ENCODE measurements at places on chromosomes 16 and 17. TPM values are rescaled to one million over a fixed set of nuclear protein-coding genes. Genes with fewer than 3 reads are reported as not detected.

GRCh38 chr17:44314524-44314868 lies 6.1 kb downstream of the RUNDC3A start:
- DNase-seq: peak; percentile 31

DNA sequence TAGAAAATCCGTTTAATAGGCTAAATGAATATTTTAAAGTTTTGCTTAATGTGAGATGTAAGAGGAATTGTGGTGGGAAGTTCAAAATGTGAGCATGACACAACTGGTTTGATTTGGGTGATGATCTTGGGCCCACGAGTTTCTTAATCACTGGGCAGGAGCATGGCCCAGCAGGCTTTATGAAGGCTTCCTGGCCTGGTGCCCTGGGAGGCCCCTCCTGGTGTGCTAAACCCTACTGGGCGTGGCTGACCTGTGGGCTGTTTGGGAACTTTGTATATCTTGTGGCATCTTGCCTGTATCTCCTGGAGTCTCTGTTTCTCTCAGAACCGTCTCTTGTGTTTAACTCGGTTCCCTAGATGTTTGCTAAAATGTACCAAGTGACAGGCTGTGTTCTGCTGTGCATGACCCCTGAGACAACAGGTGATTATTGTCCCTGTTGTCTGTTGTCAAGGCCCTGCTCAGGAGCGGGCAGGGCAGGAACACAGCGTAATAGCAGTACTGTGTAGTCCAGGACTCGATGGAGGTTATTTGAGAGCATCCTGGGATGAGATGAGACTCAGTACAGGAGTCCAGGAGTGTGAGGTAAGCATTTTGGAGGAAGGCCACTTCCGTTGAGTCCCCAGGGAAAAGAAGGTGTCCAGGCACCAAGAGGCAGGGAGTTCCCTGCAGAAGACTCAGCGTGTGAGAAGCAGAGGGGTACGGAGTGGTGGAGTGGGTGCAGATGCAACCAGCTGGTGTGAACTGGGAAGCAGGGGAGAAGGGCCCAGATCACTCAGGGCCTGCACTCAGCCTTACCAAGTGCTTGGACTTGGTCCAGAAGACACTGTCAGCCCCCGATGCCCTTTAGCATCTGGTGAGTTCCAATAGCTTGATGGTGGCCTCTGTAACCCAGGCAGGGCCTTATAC lies 48.5 kb downstream of the B9D1 start:
- no peak for DNase-seq

Gene IL21R
- polyA plus RNA-seq: 0.13 TPM

DNA sequence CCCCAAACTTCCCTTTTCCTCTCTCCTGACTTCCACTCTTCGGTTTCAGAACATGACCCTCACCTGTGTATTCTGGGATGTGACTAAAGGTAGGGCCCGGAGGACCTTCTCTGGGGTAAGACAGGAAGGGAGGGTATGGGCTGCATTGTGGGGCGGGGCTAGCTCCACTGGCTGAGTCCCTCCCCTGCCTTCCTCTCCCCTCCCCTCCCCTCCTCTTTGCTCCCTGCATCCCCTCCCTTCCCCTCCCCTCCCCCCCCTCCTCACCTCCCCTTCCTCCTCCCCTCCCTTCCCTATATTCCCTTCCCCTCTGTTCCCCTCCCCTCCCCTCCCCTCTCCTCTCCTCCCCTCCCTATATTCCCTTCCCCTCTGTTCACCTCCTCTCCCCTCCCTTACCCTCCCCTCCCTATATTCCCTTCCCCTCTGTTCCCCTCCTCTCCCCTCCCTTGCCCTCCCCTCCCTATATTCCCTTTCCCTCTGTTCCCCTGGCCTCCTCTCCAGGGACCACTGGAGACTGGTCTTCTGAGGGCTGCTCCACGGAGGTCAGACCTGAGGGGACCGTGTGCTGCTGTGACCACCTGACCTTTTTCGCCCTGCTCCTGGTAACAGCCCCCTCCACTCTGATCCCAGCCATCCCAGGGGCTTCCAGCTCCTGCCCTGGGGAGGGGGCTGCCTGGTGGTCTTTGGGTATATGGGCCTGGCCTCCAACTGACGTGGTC lies 11.8 kb downstream of the ADGRG3 start:
- no peak for DNase-seq

Gene KRTAP9-6
- polyA plus RNA-seq: not detected

Gene TNS4
- polyA plus RNA-seq: not detected

DNA sequence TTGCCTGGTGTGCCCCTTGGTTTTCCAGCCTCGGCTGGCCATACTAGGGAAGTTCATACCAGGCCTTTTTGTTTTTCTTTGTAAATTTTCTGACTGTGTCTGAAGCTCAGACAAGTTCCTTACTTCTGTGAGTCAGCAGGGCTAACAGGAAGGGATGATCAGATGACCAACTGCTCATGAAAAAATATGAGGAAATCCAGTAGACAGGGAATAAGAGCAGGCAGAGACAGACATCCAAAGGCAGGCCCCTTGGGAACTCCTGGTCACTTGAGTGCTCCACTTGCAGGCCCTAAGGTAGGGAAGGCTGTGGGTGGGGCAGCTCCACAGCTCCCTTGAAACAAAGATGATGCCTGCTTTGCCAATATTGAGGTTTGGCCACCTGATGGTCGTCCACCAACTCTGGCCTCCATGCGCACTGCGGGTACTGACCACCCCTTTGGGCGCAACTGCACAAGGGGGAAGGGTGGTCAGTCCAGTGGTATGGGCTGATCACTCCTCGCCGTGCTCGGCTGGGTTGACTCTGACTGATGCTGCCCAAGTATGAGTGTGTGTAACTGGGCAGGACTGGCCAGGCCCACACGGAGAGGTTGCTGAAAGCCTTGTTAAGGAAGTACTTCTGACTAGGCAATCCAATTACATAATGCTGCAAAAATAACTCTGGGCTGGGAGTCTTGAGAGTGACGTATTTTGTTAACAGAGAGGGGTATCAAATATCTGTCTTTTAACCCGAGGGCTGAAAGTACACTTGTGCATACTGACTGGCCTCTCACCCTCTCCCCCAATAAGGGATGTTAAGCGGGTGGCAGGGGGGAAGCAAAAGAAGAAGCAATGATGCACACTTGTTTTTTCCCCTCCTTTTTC lies 20.8 kb upstream of the ZFHX3 start:
- DNase-seq: no peak

Gene CHST5
- 0.18 TPM for polyA plus RNA-seq

DNA sequence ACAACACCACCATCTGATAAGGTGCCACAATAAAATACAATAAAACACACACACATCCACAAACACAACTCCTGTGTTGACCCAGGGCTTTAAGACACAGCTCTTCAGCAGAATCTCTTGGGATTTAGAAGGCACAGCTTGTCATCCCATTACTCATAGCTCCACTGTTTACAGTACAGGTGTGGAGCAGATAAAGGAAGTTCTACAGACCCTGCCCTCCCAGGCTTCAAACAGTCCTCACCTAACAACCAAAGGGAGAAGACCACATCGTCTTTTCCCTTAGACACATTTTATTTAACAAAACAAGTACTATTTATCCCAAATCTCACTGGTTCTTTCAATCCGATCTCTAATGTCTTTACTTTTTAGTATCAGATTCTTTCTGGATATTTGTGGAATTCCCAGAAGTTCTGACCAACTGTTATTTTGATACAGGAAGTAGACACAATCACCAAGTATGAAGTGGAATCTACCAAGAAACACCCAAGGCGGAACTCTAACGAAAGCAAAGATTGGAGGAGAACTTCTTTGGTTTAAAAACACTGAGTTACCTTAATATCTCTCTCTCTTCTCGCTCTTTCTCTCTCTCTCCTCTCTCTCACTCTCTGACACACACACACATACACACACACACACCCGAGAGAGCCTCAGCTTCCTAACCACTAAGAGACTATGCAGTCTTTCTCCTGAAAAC lies 46.1 kb downstream of the CYTH1 start:
- DNase-seq: no peak

GRCh38 chr17:66858226-66859083 lies 23.5 kb downstream of the CACNG5 start:
- no peak for DNase-seq

DNA sequence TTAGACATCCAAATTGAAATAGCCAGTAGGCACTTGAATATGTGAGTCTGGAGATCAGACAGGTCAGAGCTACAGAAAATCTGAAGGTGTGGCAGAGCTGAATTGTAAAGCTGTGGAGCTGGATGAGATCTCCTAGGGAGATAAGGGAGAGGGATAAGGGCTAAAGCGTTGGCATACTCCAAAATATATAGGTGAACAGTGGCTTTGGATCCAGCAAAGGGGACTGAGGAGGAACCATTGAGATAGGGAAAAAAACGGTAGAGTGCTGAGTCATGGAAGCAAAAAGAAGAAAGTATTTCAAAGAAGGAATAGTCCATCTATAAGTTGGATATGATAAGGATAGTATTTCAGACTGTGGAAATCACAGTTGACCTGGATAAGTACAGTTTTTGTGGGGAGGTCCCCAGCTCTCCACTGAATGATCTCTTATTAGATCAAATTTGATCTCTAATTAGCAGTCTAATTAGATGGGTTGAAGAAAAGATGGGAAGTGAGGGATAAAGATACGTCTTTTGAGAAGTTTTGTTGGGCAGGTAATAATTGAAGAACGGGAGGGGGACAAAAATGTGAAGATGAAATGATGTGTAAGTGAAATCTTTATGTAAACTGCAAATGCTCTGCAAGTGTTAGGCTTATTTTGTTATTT lies 587 bp upstream of the DBF4B start:
- no peak for DNase-seq

Gene KCTD11
- 12.1 TPM for polyA plus RNA-seq

- DNase-seq: peak; percentile 88
Measured at GRCh38 chr17:45740553-45741330, 43.4 kb upstream of the CRHR1 start.

Gene SLC38A8
- 0.08 TPM for polyA plus RNA-seq

Gene CDR2L
- polyA plus RNA-seq: 18.6 TPM

GRCh38 chr17:40553694-40554534 lies 11.4 kb downstream of the CCR7 start:
- DNase-seq: no peak

GRCh38 chr17:79830303-79830702 lies 8.9 kb downstream of the CBX4 start:
- DNase-seq: no peak

Gene CCL8
- polyA plus RNA-seq: not detected

DNA sequence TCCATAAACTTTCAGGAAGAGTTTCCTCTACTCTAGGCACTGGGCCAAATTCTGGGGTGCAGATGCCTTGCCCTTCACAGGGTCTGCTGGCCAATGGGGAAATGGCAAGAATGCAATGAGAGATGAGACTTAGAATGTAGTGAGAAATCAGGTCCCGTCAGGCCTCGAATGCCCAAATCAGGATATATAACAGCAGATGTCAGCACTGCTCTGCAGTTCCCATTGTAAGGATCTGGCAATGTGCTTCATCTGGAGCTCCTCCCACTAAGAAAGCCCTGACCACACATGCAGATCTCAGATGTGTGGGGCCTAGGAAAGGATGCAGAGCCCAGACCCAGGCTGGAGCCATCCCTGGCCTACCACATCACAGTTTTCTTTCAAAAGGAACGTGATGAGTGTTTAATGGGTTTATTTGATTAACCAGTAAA lies 13.9 kb upstream of the LPCAT2 start:
- DNase-seq: peak; percentile 77

GRCh38 chr16:70576431-70577255 lies 53.0 kb downstream of the SF3B3 start:
- no peak for DNase-seq

Gene KRT13
- polyA plus RNA-seq: 0.39 TPM

DNA sequence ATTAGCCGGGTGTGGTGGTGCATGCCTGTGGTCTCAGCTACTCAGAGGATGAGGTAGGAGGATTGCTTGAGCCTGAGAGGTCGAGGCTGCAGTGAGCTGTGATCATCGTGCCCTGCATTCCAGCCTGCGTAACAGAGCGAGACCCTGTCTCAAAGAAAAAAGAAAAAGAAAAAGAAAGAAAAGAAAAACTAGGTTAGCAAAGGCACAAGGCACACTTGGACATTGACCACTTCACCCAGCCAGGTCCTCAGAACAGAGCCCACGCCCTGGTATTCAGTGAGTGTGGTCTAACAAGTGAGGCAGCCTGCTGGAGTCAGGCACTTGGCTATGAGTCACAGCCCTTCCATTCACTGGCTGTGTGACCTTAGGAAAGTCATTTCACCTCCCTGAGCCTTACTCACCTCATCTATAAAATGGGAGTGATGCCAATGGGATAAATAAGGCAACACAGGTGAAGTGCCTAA lies 10.4 kb downstream of the MILR1 start:
- no peak for DNase-seq

- DNase-seq: peak; percentile 39
Measured at GRCh38 chr17:17352836-17353624, 49.9 kb downstream of the NT5M start.

GRCh38 chr16:85675251-85675874 lies 13.4 kb downstream of the GINS2 start:
- DNase-seq: no peak

DNA sequence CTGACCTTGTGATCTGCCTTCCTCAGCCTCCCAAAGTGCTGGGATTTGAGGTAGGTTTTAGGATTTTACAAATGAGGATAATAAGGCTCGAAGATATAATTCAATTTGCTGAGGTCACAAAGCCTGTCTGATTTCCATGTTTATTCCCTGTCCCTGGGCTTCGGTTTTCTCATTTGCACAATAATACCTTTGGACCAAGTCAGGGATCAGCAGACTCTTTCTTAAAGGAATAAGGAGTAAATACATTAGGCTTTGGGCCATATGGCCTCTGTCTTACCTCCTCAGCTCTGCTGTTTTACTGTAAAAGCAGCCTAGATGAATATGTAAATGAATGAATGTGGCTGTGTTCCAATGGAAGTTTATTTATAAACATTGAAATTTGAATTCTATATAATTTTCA lies 442.8 kb downstream of the HS3ST4 start:
- no peak for DNase-seq

GRCh38 chr16:47861999-47862398 lies 293.8 kb downstream of the ABCC12 start:
- DNase-seq: no peak

All from SK-N-SH (cell line).